GM23248 (cell line): ENCODE measurements at places on chromosomes 11 and 22. TPM values are rescaled to one million over a fixed set of nuclear protein-coding genes. Genes with fewer than 3 reads are reported as not detected.

GRCh38 chr11:120137611-120138521 lies at the start of gene TRIM29:
Gene TRIM29 (minus strand): TSS chr11:120138113. CDS start chr11:120138031, 82 bp downstream.
- no peaks in the 10 kb centered on the region for H3K36me3 ChIP-seq
- H3K4me3 ChIP-seq, result no peak within 1 kb of the TSS
- H3K4me1 ChIP-seq, result no peaks in the 10 kb centered on the region
- H3K27ac ChIP-seq, result no peak within 1 kb of the TSS
- no peak for DNase-seq

FGF19 gene
- not detected in 2 replicates for total RNA-seq

- DNase-seq, result no peak
- H3K4me3 ChIP-seq, result no peak overlapping the region
- no peaks in the 10 kb centered on the region for H3K4me1 ChIP-seq
- H3K36me3 ChIP-seq, result no peaks in the 10 kb centered on the region
Measured at GRCh38 chr11:129574431-129574830, 198.8 kb downstream of the BARX2 start.

YAP1 gene
- total RNA-seq, result 118 and 136 TPM in 2 replicates

- no peak overlapping the region for H3K4me3 ChIP-seq
- DNase-seq, result no peak
- peaks cover 38% of the 10 kb centered on the region for H3K27me3 ChIP-seq
- no peak overlapping the region for H3K27ac ChIP-seq
- no peaks in the 10 kb centered on the region for H3K4me1 ChIP-seq
Measured at GRCh38 chr11:117882311-117882905, 6.0 kb upstream of the FXYD6 start.

MICAL2 gene
- total RNA-seq, result 158 and 182 TPM in 2 replicates

DNA sequence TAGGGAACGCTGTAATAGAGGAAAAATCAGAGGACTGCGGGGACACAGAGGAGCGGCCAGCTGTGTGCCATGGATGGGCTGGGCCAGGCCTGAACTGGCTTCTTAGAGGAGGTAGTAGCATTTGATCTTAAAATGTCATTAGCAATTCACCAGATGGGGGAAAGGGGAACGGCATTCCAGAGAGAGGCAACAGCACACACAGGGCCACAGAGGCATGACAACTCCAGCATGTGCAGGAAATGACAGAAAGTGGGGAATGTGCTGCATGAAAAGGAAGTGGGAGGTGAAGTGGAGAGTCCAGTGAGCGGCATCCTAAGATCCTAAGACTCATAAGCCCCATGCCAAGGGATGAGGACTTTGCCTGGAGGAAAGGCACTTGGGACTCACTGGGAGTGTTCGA lies 69.0 kb downstream of the UBASH3B start:
- peak; percentile 55 for DNase-seq
- no peaks in the 10 kb centered on the region for H3K36me3 ChIP-seq
- H3K4me3 ChIP-seq, result no peak overlapping the region
- no peak overlapping the region for H3K27ac ChIP-seq
- H3K4me1 ChIP-seq, result peaks cover 54% of the 10 kb centered on the region

FIBIN gene
- total RNA-seq, result 45.3 and 48.1 TPM in 2 replicates

PRR5L gene
- 26.7 and 29.8 TPM in 2 replicates for total RNA-seq

- no peak overlapping the region for H3K4me3 ChIP-seq
- no peak for DNase-seq
- H3K27ac ChIP-seq, result no peak overlapping the region
Measured at GRCh38 chr22:40473703-40474102, 103.3 kb downstream of the SGSM3 start.

GRCh38 chr11:122697636-122698167 lies 42.2 kb downstream of the UBASH3B start:
- no peaks in the 10 kb centered on the region for H3K36me3 ChIP-seq
- no peak overlapping the region for H3K4me3 ChIP-seq
- DNase-seq, result peak; percentile 62
- H3K27ac ChIP-seq, result no peak overlapping the region
